ENCODE measurements at places on chromosomes 16 and 17. TPM values are rescaled to one million over a fixed set of nuclear protein-coding genes. Genes with fewer than 3 reads are reported as not detected.

DNA sequence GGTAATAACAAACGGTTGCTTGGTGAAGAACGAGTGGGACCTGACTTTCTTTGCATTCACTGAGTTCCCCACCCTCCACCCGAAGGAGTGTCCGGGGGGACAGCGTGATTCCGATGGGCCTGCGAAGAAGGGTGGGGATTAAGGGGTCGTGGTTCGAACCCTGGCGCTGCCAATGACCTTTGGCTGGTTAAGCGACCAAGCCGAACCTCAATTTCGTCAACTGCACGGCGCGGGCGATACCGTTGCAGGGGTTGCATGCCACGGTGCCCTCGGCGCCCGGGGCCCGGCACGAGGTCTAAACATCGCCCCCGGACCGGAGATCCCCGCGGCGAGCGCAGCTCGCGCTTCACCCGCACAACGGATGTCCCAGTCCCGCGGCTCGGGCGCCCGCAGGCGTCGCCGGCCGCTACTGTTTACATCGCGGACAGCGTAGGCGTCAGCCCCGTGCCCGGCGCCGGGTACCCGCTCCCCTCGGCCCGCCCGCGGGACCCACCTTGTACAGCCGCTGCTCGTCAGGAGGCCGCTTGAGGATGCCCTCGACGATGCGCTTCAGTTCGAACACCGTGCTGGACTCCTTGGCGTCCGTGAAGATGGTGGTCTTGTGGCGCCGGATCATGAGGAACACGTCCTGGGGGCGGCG lies 460 bp downstream of the ELOB start:
- no peak for DNase-seq

GRCh38 chr16:14545346-14545884 lies 84.6 kb downstream of the PARN start:
- no peak for DNase-seq

DNA sequence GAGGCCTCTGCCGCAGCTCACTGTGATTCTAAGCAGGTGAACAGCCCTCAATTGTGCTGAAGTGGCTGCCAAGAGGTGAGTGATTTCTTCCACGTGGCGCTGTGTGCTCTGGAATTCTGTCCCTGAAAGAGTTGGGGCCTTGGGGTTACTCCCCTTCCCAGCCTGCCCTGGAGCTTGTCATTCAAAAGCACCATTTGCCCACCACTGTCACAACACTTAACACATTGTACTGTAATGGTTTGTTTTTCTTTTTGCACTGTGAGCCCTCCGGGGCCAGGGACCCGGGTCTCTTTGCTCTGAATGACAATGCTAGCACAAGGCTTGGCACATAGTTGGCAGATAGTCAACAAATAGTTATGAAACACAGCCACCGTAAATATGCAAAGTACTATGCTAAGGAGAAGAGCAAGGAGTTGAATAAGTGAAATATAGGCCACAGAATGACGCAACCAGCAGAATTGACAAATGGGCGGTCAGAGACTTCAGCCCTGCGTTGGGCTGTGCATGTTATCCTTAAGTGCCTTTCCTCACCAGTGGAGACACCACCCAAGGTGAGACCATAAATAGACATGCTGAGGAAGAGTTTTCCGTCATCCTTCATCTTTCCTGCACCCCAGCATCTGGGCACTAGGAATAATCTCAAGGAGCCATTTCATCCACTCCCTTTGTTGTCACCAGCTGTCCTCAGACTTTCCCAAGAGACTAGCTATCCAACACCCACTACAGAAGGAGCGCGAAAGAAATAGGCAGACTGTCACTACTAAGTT lies 112.0 kb upstream of the DNAH9 start:
- no peak for DNase-seq

- no peak for DNase-seq
Observed at GRCh38 chr16:63613701-63614100, 1508.2 kb downstream of the CDH11 start.

DNA sequence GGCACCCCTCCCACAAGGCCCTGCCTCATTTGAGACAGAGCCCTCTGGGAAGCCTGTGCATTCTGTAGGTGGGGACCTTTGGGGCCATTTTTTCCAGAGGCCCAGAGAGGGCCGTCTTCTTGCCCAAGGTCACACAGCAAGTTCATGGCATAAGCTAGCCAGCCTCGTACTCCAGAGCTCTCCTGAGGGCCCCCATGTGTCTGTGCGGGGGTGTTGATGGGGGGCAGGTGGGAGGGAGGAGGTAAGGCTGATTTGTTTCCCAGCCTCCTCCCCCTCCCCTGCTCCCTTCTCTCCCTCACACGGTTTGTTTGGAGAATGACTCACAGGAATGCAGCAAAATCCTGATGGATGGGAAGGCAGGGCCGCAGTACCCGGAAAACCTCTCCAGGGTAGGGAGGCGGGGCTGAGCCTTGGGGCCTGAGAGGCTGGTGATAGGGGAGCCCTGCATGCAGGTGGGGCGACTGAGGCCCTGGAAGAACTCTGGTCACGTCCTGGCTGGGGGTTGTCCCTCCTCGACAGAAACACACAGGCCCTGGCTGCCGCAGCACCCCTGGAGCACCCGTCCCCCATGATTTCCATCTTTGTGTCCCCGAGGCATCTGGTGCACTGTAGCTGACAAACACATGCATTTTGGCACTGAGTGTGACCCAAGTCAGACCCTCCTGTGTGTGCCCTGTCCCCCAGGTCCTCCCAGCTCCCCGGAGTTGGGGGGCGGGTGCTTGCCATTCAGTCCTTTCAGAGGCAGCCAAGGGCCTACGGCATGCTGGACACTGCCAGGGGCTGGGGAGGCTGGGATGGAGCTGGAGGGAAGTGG lies 29.7 kb downstream of the RAI1 start:
- no peak for DNase-seq

DNA sequence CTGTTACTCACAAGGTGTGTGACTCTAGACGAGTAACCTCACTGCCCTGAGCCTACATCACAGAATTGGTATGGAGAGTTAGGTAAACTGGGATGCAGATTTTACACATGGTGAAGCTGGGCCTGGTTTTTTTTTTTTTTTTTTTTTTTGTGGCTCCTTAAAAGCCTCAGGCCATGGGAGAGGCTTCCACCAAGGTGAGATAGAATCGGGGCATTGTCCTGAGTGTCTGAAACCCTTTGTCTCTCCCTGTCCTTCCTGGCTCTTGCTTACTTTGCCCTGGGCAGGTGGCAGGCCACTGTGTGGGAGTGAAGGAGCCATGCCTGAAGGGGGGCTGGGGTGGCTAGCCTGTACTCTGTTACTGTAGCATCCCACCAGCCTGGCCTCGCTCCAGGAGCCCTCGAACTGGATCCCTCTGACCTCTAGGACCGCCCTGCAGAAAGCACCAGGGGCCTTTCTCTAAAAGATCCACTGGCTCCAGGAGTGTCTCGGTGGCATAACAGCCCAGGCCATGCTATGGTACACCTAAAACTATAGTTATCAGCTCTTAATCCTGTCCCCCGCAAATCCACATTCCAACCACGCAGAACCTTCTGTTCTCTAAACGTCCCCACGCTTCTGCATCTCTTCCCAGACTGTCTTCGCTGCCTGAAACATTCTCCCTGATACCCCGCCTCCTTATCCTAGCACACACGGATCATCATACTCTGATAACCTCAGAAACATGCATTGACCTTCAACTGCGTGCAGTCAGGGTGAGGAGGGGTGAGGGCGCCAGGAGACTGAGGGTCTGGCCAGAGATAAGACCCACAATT lies 1.7 kb upstream of the SLC13A2 start:
- DNase-seq = no peak

The ESRP2 gene
- total RNA-seq = 0.48 TPM

The MT3 gene
- total RNA-seq = 1,131 TPM

The PRCD gene
- total RNA-seq = 18.8 TPM

The DHX8 gene
- 39.9 TPM for total RNA-seq

The DNAAF1 gene
- total RNA-seq = 11.4 TPM
